ENCODE measurements at places on chromosomes 6 and 20.
A peak's percentile ranks its signal among the peaks of the same experiment; 100 is the strongest.

DNA sequence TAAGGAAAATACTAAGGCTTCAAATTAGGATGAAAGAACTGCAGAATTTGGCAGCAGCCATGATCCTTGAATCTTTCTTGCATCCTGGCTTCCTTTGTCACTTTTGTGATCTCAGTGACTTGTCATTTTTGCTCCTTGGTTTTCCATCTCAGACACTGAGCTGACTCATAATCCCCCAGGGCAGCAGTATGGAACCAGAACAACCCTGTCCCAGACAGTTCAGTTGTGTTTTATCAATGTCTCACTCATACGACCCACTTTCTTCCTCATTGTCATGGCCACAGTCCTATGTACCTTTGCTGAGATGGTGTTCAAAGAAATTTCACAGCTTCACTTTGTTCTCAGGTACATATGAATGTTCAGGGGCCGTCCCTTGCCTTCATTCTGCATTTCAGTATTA is 488.5 kb upstream of the BTBD3 start:
- no peak for DNase-seq

- no peak for DNase-seq
Measured at GRCh38 chr6:10695086-10695657, 400 bp downstream of the PAK1IP1 start.

- DNase-seq: no peak
Measured at GRCh38 chr6:53805725-53806124, 10.9 kb downstream of the LRRC1 start.

GRCh38 chr6:166258854-166259276 is 49.3 kb downstream of the PRR18 start:
- DNase-seq: no peak

DNA sequence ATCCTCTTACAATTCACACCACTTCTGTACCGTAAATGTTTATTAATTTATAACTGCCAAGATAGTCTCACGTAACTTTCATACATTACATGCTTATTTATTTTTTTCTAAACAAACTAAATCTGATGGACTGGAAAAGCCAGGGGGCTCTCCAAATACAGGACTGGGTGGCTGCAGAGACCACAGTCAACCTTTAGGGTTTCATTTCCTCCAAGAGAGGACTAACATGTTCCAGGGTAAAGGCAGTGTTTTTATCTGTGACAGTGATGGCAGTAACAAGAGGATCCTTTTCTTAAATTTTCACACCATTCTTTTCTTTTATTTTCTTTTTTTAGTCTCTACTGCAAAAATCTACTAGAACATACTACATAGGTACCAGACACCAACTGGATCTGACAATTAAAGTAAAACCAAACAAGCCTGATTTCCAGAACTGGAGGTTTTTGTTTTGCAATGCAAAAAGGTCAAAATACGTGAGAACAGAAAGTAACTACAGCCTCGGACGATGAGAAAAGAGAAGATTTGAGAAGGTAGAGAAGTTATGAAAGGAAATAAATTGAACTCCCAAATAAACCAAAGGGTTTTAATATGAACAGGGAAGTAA is 1.2 kb downstream of the LMBRD1 start:
- no peak for DNase-seq

DNA sequence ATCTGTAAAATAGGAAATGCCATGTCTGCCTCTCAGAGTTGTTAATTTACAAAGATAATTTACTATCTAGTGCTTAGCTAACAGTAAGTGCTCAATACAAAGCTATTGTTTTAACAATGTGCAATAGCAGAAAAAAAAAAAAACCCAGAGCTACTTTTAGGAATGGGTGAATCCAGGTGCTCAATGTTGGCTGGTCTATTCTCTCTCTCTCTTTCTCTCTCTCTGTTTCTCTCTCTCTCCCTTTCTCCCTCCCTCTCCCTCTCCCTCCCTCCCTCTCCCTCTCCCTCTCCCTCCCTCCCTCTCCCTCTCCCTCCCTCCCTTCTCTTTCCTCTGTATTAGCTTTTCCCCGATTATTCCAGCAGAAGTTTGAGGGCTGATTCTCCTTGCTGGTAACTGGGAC is 14.0 kb downstream of the PDRG1 start:
- no peak for DNase-seq

DNA sequence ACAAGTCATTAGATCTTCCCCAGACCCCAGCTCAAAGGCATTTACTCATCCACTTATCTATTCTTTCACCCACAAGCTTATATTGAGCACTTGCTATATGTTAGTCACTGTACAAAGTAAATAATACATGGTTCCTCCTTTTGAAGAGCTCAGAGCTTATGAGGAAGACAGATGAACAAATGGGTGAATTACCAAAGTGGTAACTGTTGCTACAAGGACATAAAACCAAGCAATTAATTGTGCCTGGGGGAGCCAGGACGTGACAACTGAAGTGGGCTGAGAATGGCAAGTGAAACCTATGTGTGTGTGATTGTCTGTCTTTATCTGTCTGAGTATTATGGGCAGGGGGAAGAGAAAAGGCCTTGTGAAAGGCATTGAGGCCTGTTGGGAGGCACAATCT is 45.6 kb upstream of the AKIRIN2 start:
- no peak for DNase-seq

- no peak for DNase-seq
Measured at GRCh38 chr6:159520002-159520401, 173.0 kb downstream of the SOD2 start.

DNA sequence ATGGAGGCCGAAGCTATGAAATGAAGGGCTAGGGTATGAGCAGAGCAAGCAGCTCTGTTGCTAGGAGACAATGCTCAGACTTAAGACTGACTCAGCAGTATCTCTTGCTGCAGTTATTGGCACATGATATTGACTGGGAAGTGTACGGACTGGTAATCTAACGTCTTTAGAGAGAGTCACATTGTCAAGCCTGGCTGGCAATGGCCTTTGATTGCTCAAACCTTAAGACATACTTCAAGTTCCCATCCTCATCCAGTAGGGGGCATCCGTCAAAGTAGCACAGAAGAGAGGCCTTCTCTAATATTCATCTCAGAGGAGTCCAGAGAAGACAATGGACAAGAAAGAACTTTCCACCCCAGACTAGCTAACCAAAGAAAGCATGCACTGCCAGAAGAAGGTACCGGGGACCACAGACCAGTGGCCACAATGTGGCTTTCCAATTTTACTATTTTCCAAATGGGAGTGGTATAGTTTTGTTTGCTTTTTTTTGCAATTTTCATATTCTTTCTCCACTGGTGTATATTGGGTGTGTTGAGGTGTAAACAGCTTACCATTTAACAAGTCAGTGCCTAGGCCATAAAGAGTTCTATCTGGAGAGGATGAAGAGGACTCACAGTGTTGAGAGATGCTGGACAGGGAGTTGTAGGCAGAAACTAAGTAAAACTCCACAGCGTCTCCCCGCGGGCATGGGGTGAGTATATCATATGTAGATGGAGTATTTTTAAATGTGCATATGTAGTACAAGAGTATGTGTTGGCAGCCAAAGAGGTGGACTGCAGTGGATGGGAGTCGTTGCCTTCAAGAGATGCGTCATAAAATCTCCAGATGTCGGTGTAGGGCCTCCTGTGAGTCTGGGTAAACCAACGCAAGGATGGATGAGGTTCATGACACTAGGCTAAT is 36.7 kb downstream of the LRFN2 start:
- DNase-seq: peak; percentile 55

- no peak for DNase-seq
Measured at GRCh38 chr6:32058511-32058963, 20.3 kb downstream of the CYP21A2 start.

GRCh38 chr20:50258790-50259483 is 68.3 kb downstream of the CEBPB start:
- no peak for DNase-seq

DNA sequence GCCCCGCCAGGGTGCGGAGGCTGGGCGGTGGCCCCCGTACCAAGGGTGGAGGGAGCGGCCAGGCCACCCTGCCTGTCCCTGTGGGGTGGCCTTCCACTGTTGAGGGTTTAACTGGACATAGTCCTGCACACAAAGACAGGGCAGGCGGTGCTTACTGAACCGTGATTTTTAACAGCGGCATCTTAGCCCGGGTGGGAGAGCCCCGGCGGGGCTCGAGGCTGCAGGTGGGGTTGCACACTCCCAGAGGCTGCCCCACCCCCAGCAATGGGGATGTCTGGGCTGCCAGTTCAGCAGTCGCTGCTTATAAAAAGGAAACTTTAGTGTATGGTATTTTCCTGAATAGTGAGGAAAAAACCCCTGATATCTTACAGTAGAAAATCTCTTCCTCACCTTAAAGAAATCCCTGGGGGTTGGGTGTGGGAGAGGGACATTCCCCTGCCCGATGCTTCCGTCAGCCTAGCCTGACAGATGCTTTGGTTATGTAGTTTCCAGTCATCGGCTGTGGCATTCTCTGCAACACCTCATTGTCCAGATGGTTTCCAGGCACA is 79.4 kb downstream of the IRF4 start:
- peak; percentile 51 for DNase-seq

- no peak for DNase-seq
Measured at GRCh38 chr20:5297280-5298004, 19.3 kb downstream of the PROKR2 start.

DNA sequence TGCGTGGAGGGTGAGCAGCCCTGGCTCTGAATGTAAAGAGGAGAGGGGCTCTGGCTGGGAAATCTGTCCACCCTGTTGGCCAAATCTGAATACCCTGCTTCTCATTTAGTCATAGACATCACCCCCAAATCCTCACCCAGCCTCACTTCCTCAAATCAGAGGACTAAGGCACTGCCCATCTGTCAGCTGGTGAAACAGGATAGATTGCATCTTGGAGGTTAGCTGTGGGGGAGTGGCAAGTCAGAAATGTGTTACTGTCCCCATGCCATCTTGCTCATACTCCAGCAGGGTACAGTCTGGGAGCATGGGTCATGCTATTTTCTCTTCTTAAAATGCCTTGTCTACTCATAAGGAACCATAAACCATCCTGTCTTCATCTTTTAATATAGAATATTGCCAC is 9.5 kb upstream of the DTNBP1 start:
- DNase-seq: no peak

- DNase-seq: no peak
Measured at GRCh38 chr6:144462058-144462457, 176.9 kb downstream of the UTRN start.

DNA sequence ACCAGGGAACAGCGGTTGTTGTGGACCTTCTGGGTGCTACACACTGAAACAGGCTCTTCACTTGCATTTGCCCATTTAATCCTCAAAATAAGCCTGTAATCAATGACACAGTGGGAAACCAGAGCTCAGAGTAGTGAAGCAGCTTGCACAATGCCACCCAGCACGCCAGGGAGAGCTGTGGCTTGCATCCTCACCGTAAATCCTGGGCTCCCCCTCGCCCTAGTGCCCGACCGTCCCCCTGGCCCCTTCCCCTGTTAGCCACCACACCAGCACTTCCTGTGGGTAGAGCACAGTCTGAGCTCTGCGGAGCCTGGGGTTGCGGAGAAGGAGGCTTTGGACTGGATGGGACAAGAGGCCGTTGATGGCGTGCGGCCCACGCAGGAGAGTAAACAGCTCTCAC is 14.5 kb downstream of the VSTM2L start:
- DNase-seq: no peak

DNA sequence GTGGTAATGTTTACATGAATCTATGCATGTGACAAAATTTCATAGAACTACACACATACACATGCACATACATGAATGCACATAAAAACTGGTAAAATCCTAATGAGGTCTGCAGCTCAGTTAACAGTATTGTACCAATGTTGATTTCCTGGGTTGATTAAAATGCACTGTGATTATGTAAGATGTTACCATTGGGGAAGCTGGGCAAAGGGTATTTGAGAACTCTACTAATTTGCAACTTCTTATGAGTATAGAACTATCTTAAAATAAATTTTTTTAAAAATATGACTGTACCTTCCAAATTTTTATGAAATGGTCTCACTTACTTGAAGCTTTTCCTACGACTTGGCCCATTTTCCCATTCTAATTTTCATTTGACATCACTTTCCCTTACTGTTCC is 43.4 kb upstream of the TENT5A start:
- no peak for DNase-seq

- DNase-seq: peak; percentile 63
Measured at GRCh38 chr6:43120944-43121913, 45.1 kb downstream of the PTK7 start.

DNA sequence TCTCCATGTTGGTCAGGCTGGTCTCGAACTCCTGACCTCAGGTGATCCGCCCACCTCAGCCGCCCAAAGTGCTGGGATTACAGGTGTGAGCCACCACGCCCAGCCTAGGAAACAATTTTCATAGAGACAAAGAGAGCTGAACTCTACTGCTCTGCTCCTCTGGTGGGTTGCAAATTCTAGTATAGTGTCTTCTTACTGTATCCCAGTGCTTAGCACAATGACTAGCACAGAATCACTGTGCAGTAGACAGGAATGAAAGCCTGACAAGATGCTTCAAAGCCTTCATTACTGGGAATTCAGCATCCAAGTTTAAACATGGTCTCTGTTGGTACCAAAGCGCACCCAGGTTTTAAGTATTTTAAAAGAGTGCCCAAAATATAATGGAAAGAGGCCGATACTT is 96.5 kb upstream of the SALL4 start:
- no peak for DNase-seq

DNA sequence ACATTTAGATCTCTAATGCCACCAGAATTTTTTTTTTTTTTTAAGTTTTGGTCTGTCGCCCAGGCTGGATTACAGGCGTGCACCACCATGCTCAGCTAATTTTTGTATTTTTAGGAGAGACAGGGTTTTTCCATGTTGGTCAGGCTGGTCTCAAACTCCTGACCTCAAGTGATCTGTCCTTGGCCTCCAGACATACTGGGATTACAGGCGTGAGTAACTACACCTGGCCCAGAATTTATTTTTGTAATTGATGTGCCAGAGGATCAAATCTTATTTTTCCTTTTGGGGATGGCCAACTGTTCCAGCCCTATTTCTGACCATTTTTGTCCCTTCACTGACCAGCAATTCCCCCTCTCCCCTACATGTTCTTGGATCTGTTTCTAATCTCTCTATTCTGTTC is 18.0 kb upstream of the MYMX start:
- no peak for DNase-seq

DNA sequence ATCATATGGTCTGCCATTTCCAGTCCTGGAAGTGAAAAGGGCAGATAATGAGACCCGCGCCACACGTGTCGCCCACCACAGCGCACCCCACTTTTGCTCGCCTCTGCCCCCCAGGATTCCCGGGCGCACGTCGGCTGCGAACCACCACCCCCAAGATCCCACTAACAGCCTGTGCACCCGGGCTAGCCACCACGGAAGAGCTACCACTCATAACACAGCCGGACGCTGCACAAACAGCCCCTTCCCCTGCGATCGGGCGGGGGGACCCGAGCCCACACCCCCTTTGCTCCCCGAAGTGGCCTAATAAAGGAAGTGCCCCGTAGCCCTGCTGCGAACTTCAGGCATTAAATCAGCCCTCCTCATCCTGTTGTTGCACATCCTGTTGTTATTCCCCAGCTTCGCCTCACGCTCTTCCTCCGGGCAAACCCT is 506 bp downstream of the CITED2 start:
- no peak for DNase-seq

Data from Peyer's patch (tissue), 4 donors.